Fibroblast of the conjunctiva (primary cell): ENCODE measurements at places on chromosomes 6 and 20.

DNA sequence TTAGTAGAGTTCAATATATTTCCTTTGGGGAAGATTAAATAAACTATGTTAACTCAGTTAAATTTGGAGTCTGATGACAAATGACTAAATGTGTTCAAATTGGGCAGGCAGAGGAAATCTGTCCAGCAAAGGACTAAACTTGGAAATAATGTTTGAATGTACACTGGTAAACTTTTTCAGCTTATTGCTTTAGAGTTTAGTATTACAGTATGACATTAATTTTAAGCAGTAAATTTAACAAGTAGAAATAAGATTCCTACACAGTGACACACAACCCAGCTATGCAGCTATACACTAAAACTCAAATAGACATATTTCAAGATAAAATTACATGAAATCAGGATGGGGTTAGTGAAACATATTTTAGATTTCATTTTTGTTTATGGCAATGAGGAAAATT lies 42.6 kb upstream of the HDGFL1 start:
- no peak for DNase-seq

DNA sequence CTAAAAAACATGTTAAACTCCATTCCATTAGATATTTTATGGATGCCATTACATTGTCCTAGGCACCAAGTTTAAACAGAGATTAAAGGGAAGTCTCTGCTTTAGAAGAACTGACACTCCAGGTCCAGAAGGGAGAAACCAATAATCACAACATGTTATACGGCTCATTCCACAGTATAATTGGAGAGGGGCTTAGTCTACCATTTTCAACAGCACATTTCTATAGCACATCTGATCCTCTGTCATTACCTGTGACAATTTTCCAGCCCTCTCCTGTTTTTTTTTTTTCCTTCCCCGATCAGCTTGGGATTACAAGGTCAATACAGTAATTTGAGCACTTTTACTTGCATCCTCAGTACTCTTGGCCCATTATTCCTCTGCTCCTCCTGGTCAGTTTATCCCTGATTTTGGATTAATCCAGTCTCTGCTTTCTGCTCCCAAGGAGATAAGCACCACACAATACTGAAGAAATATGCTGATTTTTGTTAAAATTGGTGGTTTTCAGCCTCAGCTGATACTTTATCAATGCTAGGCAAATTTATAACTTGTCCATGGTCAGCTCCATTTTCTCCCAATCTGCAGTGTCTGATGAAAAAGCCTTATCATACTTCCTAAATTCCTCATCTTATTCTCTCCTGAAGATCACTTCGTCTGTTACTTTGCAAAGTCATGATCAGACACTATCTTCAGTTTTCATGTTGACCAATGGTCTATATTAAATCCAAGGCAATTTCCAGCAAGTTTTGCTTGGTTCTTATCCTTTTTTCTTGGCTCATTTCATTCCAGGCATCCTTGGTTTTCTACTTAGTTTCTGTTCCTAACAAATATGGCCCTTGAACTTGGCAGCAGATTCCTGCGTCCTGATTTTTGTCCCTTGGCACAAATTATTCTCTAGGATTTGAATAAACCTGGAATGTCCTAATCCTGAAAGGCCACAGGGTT lies 30.8 kb upstream of the SYNCRIP start:
- DNase-seq: no peak

- no peak for DNase-seq
Observed at GRCh38 chr6:163634211-163635171, 220.0 kb downstream of the QKI start.

- no peak for DNase-seq
Observed at GRCh38 chr20:59912609-59913008, 20.8 kb downstream of the SYCP2 start.

DNA sequence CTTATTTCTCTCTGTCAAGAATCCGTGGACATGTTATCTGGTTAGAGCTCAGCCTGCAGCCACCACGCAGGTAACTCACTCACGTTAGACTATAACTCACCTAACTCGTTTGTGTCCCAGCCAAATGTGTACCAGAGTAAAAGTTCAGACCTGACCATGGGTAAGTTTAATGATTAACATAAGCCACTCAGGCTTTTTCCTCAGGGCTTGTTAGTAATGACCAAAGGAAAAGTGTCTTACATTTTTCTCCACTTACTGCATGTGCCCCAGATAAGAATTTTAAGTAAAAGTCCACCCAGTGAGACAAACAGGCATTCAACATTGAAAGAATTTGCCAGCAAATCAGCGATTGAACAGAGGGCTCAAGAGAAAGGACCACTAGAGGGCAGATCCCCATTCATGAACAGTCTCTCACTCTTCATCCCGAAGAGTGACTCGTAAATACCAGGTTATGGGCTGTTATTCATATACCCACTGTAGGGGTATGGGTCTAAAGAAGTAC lies at the start of gene PKHD1:
TSS of gene PKHD1 (minus strand) at position 116 of the 502 bp plus-strand sequence. CDS start 2,680 bp downstream, outside the sequence.
- DNase-seq: no peak

GRCh38 chr6:16236631-16237199 lies 1.7 kb upstream of the GMPR start:
- DNase-seq: peak; percentile 21

- DNase-seq: no peak
Observed at GRCh38 chr6:30719356-30719755, 796 bp upstream of the TUBB start.

DNA sequence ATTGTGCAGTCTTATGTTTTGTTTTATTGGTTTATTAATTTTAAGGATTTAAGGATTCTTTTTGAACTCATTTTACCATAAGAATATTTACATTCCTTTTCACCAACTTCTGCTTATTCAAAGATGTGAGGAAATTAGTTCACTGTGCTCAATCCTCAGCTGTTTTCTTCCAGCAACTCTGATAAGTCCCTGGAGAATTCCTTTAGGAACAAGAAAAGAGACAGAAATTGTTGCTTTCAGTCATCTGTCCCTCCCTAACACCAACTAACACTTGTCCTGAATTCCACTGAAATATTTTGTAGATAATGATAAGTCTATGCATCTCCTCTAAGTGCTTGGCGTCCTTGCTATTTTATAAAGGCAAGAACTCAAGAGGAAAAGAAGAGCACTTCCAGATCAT lies 334.8 kb upstream of the MARCKS start:
- DNase-seq: no peak

GRCh38 chr20:37928996-37929682 lies 26.2 kb downstream of the VSTM2L start:
- no peak for DNase-seq

DNA sequence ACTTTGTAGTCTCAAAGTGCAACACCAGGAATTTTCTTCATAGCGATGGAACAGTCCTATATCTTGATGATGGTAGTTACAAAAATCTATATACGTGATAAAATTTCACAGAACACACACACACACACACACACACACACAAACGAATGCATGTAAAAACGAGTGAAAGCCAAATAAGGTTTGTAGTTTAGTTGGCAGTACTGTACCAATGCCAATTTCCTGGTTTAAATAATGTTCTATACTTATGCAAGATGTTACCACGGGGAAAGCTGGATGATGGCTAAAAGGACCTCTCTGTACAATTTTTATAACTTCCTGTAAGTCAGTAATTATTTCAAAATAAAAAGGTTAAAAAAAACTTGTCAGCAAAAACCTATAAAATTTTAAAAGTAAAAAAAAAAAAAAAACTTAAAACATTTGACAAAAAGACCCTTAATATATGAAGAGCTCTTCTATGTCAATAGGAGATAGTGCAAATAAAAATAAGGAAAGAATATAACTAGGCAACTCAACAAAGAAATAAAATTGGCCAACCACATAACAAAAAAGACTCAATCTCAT lies 37.6 kb downstream of the PDSS2 start:
- DNase-seq: no peak

- no peak for DNase-seq
Observed at GRCh38 chr20:59559863-59560262, 44.5 kb upstream of the PHACTR3 start.

GRCh38 chr6:72636215-72636614 lies 14.4 kb downstream of the KCNQ5 start:
- no peak for DNase-seq

DNA sequence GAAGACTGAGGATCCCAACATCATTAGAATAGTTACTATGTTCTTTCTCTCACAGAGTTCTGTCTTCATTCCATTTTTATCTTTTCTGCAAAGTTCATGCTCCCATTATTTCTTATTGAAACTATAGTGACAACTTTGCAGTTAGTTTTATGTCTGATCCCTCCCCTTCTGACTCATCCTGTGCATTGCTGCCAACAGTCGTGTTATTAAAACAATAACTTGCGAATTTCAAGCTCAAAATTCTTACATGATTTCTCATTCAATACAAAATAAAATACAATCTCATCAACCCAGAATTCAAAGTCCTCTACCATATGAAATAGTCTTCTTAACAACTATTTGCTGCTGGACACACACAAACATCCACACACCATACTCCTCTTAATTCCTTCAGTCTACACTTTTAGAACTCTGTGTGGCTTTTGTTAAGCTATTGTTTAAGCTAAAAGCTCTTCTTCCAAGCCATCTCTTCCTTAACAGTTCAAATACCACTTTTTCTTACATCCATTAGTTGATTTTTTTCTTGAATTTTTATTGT lies 261.4 kb upstream of the IRAK1BP1 start:
- DNase-seq: peak; percentile 43

- DNase-seq: no peak
Observed at GRCh38 chr6:15320693-15321092, 74.8 kb downstream of the JARID2 start.

DNA sequence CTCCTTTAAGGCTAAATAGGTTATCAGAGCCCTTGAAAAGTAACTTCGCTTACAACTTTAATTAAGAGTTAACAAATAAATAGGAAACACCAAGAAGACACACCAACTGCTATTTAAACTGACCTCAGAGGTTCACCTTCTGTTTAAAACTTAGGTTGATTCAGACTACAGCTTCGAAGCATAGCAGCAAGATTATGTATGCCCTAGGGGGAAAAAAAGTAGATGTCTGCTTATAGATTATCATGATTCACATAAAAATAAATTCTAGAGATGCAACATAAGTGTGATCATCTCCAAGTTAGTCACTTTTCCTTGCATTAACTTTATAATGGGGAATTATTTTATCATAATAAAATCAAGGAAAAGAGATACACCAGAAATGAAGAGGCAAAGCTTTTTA lies 8.9 kb downstream of the PNISR start:
- DNase-seq: no peak

- DNase-seq: no peak
Observed at GRCh38 chr6:70222439-70222749, 80.5 kb downstream of the COL9A1 start.

- DNase-seq: no peak
Observed at GRCh38 chr6:3532296-3532916, 75.6 kb upstream of the SLC22A23 start.

DNA sequence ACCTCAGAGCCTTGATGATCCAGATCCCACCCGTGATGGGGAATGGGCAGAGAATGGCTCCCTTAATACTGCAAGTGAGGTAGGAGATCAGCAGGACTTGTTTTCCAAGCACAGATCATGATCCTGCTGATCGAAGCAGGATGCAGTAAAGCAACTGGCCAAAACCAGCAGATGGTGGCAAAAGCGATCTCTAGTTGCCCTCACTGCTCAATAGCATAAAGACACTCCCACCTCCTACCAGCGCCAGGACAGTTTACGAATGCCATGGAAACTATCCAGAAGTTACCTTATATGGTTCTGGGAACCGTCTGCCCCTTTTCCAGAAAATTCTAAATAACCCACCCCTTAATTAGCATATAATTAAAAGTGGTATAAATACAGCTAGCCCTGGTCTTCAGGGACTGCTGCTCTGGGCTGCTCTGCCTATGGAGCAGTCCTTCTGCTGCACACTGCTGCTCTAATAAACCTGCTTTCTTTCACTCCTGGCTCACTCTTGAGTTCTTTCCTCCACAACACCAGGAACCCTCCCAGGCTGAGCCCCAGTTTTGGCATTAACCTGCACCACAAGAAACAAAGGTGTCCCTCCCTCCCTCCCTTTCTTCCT lies 415.8 kb downstream of the PREX1 start:
- no peak for DNase-seq

- DNase-seq: no peak
Observed at GRCh38 chr20:1887321-1887720, 7.9 kb upstream of the SIRPA start.

- DNase-seq: peak; percentile 21
Observed at GRCh38 chr20:45450097-45450818, 19.3 kb upstream of the WFDC2 start.

- no peak for DNase-seq
Observed at GRCh38 chr6:159090530-159091480, 46.0 kb upstream of the TAGAP start.

DNA sequence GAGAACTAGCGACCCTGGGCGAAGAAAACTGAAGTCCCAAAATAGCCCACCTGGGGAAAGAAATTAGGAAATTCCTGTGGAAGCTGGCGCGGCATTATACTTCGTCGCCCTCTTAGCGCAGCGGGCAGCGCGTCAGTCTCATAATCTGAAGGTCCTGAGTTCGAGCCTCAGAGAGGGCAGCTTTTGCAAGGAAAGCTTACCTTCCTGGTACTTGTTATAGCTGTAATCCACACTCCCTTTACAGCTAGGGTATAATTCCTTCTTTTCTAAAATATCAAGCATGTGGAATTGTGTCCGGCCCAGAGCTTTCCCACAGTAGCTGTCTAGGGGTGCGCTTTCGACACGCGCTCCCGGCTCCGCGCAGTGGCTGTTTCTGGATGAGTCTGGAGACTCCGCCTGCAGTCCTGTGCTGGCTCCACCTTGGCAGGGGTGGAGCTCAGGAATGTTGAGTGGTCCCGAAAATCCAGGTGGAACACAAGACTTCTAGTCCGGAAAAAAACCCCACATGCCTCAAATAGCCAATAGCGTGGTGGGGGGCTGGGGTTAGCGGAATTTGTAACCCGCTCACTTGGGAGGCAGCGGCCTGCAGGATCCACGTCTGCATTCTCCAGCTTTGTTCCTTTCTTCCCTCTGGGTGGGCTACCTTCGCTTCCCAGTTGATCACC lies 83.7 kb upstream of the ZNF322 start:
- peak; percentile 12 for DNase-seq

DNA sequence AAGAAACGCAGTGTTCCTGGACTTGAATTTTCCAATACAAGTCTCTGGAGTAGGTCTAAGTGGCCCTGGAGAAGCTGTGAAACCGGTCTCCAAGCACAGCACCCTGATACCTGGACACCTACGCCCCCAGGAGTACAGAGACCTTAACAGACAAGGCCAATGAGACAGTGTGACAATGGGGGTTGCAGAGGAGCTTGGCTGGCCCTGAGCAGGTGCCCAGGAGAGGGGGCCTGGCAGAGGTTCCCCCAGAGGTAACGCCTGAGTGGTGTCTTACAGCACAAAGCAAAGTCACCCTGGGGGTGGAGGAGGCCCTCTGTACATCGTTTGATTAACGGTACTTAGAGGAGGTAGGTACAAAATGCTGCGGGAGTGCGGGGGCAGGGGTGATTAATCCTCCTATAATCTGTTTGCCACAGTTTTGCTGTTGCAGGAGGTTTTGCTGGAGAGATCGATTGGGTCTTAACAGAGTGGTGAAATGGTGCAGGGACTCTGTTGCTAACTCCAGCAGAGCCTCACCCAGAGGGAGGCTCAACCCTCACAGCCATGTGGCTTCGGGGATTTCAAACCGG lies 37.3 kb upstream of the APCDD1L start:
- DNase-seq: no peak
